SW 1271 (cell line): ENCODE measurements at places on chromosomes 7 and 10.

GRCh38 chr7:42227936-42228591 lies 8.9 kb downstream of the GLI3 start:
- DNase-seq = no peak

- DNase-seq = no peak
Observed at GRCh38 chr7:13288516-13288915, 601.1 kb downstream of the ARL4A start.

GRCh38 chr7:116836911-116837310 lies 25.5 kb upstream of the CAPZA2 start:
- no peak for DNase-seq

DNA sequence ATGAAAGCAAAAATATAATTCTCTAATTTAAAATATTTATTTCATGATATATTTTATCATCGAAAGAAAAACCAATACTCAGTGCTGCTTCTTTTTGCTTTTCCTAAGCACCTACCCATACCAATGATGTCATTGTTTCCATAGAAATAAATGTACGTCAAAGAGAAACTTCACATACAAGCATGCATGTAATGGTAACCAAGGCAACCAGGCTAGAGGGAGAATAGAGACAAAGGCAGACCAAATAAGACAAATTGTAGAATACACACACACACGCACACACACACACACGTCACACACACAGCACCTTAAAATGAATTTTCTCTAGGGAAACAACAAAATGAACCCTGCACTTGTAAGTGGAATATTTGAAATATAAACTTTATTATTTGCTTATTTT lies 75.5 kb downstream of the MACC1 start:
- DNase-seq = no peak

GRCh38 chr7:24968165-24968564 lies 11.8 kb downstream of the OSBPL3 start:
- no peak for DNase-seq

DNA sequence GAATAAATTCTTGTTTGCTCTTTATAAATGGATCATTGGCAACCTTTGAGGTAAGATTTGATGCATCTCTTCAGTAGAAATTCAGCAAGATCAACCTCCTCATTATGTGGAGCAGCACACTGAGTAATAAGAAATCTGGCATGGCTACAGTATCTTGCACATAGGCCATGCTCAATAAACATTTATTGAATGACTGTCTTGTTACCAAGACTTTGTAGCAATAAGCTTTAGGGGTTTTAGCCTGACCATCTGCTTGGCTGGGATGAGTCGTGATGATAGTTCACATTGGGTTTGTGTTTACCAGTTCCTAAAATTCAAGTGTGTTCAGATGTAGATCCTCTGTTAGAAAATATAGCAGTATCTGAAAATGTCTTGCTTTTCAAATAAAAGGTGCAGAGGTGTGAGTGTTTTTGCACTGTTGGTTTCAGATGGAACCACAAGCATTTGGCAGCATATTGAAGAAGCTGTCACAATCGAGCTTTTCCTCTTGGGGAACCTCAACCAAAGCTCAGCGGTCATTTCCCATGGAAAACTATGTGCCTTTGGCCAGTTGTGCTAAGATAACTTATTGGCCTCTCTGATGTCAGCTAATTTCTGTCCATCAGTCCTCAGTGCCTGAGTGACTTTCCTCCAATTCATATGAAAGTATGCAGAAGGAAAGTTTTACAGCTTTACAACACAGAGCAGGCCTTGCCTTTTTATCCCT lies 442.6 kb downstream of the GFRA1 start:
- DNase-seq = no peak

DNA sequence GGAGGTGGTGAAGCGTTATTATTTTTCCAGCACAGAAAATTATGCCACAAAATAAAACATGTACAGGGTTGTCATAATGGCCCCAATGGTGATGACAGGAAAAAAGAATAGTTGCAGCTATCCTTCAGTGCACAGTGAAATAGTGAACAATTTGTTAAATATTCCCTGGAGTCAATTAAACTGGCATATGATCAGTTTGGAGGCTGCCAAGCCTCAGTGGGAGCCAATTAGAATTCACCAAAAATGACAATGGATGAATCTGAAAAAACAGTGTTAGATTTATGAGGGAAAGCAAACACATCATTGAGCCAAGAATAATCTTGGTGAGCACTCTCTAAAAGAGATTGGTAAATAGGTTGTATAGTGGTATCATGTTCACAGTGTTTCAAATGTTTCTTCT lies 146.3 kb downstream of the OTUD1 start:
- DNase-seq = no peak

- DNase-seq = no peak
Observed at GRCh38 chr7:128210036-128210347, 31.1 kb upstream of the LEP start.

- no peak for DNase-seq
Observed at GRCh38 chr10:96389785-96390184, 31.0 kb upstream of the OPALIN start.

- DNase-seq = no peak
Observed at GRCh38 chr7:36562121-36562520, 162.2 kb downstream of the AOAH start.
